ENCODE measurements at places on chromosomes 5 and 9.
A peak's percentile ranks its signal among the peaks of the same experiment; 100 is the strongest.

DNA sequence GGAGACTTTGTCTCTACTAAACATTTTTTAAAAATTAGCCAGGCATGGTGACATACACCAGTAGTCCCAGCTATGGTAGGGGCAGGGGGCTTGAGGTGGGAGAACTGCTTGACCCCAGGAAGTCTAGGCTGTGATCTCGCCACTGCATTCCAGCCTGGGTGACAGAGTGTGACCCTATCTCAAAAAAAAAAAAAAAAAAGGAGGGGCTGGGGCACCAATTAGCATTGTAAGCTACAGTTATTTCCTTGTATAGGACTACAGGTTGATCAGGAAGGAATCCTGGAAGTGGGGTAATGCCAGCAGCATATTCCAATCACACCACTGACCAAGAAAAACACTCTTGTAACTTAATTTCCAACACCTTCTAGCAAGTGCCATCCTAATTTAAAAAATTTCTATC is 32.1 kb downstream of the PWWP2A start:
- DNase-seq = no peak

DNA sequence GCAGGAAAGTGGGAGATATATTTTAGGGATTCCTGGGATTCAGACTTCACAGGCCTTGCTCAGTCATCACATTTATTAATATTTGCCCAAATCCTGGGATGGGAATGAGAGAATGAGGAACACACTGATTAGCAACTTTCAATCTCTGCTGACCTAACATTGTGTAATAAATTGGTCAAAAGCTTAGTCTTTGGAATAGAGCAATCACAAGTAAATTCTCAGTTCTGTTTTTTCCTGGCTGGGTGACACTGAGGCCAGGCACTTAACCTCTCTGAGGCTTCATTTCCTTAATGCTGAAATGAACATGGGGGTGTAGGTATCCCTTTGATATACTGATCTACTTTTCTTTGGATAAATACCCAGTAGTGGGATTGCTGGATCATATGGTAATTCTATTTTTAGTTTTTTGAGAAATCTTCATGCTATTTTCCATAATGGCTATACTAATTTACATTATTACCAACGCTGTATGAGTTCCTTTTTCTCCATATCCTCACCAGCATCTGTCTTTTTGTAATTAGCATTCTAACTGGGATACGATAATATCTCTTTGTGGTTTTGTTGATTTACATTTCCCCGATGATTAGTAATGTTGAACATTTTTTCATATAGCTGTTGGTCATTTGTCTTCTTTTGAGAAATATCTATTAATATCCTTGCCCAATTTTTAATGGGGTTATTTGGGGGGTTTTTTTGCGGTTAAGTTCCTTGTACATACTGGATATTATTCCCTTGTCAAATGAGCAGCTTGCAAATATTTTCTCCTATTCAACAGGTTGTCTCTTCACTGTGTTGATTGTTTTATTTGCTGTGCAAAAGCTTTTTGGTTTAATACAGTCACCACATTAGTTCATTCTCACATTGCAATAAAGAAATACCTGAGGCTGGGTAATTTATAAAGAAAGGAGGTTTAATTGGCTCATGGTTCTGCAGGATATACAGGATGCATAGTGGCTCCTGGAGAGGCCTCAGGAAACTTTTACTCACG is 36.8 kb upstream of the NIPBL start:
- no peak for DNase-seq

GRCh38 chr5:50727149-50727496 is 60.7 kb downstream of the PARP8 start:
- peak; percentile 43 for DNase-seq

DNA sequence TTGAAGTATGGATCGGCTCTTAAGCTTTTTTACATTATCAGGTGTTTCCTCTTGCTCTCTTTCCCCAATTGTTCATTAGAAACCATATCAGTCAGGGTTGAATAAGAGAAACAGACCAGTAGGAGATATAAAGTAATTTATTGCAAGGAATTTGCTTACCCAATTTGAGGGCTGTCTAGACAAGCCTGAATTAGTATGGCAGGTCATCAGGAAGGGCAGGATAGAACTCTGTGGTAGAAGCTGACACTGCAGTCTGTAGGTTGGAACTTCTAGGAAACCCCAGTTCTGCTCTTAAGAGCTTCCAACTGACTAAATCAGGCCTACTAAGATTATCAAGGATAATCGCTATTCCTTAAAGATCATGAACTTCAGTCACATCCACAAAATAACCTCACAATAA is 24.3 kb downstream of the ISOC1 start:
- no peak for DNase-seq

- no peak for DNase-seq
Observed at GRCh38 chr5:3393920-3394597, 201.6 kb upstream of the IRX1 start.

DNA sequence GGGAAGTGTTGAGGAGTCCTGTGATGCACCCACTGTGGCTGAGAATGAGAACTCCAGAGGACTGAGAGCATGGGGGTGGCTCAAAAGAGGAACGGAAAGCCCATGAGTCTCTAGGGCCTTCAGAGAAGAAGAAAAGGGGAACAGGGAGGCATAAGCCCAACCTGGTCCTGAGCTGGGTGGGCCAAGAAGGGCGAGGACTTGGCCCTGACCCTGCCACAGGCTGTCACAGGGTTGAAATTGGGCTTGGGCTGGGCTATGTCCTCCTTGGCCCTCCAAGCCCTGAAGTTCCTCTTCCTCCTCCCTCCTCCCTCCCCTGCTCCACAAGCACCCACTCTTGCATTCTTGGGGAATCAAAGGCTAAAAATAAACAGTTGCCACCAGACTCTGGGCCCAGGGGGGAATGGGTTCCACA is 49.3 kb upstream of the PPARGC1B start:
- DNase-seq = no peak

- DNase-seq = no peak
Observed at GRCh38 chr5:61293071-61293470, 39.0 kb upstream of the ZSWIM6 start.

- DNase-seq = no peak
Observed at GRCh38 chr5:169415948-169416347, 115.0 kb upstream of the SLIT3 start.

All from stimulated activated naive CD8-positive, alpha-beta T cell treated with anti-CD3 and anti-CD28 coated beads, Interleukin-15, Interleukin-2, amounts not matched to agents 100 U/mL and 50 U/mL, for 24 hours (primary cell).